ENCODE measurements at places on chromosomes 6 and 20. TPM values are rescaled to one million over a fixed set of nuclear protein-coding genes. Genes with fewer than 3 reads are reported as not detected.

The RCAN2 gene
- 0.09 TPM for total RNA-seq

The ZC3H12D gene
- total RNA-seq: under 0.01 TPM

The COL11A2 gene
- 0.09 TPM for total RNA-seq

The GPX6 gene
- not detected for total RNA-seq

The LIN28B gene
- not detected for total RNA-seq

The ZNF451 gene
- total RNA-seq: 48.1 TPM

The ZSCAN23 gene
- total RNA-seq: 1.9 TPM

The TRIM10 gene
- total RNA-seq: not detected

The HACE1 gene
- total RNA-seq: 15.0 TPM

The OPRM1 gene
- total RNA-seq: not detected

The MAS1 gene
- total RNA-seq: not detected

The COL12A1 gene
- total RNA-seq: 9.0 TPM

The ADNP gene
- total RNA-seq: 32.2 TPM

The COL19A1 gene
- not detected for total RNA-seq

The BPIFB1 gene
- total RNA-seq: not detected

The R3HDML gene
- total RNA-seq: not detected

The TMEM239 gene
- total RNA-seq: not detected

The MLN gene
- not detected for total RNA-seq

The NKX2-4 gene
- not detected for total RNA-seq

The ZSCAN16 gene
- 12.1 TPM for total RNA-seq

The CSNK2A1 gene
- 116 TPM for total RNA-seq

The MAN1A1 gene
- 19.2 TPM for total RNA-seq

The SEC63 gene
- total RNA-seq: 24.0 TPM

The TCEA2 gene
- total RNA-seq: 25.1 TPM

The PRL gene
- total RNA-seq: not detected

The TP53TG5 gene
- not detected for total RNA-seq

The HEY2 gene
- total RNA-seq: 1.1 TPM

The DLL1 gene
- 0.75 TPM for total RNA-seq

The C20orf144 gene
- total RNA-seq: 0.09 TPM

The BFSP1 gene
- total RNA-seq: 2.8 TPM

The PROKR2 gene
- not detected for total RNA-seq

The CD83 gene
- 0.63 TPM for total RNA-seq

The CCN2 gene
- 276 TPM for total RNA-seq

The DNAH8 gene
- total RNA-seq: under 0.01 TPM

The SGK2 gene
- 0.09 TPM for total RNA-seq

The RAB44 gene
- under 0.01 TPM for total RNA-seq

The RRAGD gene
- 0.09 TPM for total RNA-seq

The CYP24A1 gene
- not detected for total RNA-seq

The ZBTB46 gene
- total RNA-seq: 7.8 TPM

The ADAM33 gene
- total RNA-seq: not detected

The BHLHE23 gene
- total RNA-seq: not detected

The ATP5F1E gene
- total RNA-seq: 35.4 TPM

The SLC17A4 gene
- not detected for total RNA-seq

The NRSN1 gene
- not detected for total RNA-seq

The SLC13A3 gene
- total RNA-seq: 0.09 TPM

The CLPSL1 gene
- total RNA-seq: not detected

The CST3 gene
- 111 TPM for total RNA-seq

The FAM50B gene
- 17.2 TPM for total RNA-seq

The CTCFL gene
- not detected for total RNA-seq

The TPX2 gene
- total RNA-seq: 19.3 TPM
